ENCODE measurements at places on chromosomes 7 and 10. TPM values are rescaled to one million over a fixed set of nuclear protein-coding genes. Genes with fewer than 3 reads are reported as not detected.

DNA sequence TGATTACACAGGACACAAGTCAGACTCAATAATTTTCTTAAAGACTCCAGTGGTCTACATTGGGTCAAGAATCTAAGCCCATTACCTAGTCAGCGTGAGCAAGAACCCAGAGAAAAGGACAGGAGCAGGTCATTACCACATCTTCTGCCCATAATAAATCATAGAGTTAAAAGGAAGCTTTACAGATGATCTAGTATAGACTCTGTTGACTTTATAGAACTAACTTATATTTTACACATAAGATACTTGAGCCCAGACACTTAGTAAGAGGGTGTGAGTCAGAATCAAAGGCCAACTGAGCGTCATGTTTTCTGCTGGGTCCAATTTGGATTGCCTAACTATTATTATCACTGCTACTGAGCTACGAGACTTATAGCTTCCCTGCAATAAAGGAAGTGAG is 206.1 kb upstream of the NPSR1 start:
- H3K4me1 ChIP-seq: no peaks in the 10 kb centered on the region
- H3K27ac ChIP-seq: no peak overlapping the region
- DNase-seq: no peak
- no peak overlapping the region for H3K4me3 ChIP-seq
- no peaks in the 10 kb centered on the region for H3K27me3 ChIP-seq

TUBAL3 gene
- total RNA-seq: 0.14 TPM

- H3K27me3 ChIP-seq: peaks cover 5% of the 10 kb centered on the region
- no peak overlapping the region for H3K27ac ChIP-seq
- DNase-seq: no peak
- no peak overlapping the region for H3K4me3 ChIP-seq
Observed at GRCh38 chr10:71242622-71243009, 30.2 kb downstream of the UNC5B start.

- peaks cover 7% of the 10 kb centered on the region for H3K27me3 ChIP-seq
- H3K4me3 ChIP-seq: peak overlapping the region; percentile 49
- H3K36me3 ChIP-seq: no peaks in the 10 kb centered on the region
- DNase-seq: peak; percentile 76
Observed at GRCh38 chr10:5551531-5552375, 27.0 kb downstream of the CALML3 start.

DNA sequence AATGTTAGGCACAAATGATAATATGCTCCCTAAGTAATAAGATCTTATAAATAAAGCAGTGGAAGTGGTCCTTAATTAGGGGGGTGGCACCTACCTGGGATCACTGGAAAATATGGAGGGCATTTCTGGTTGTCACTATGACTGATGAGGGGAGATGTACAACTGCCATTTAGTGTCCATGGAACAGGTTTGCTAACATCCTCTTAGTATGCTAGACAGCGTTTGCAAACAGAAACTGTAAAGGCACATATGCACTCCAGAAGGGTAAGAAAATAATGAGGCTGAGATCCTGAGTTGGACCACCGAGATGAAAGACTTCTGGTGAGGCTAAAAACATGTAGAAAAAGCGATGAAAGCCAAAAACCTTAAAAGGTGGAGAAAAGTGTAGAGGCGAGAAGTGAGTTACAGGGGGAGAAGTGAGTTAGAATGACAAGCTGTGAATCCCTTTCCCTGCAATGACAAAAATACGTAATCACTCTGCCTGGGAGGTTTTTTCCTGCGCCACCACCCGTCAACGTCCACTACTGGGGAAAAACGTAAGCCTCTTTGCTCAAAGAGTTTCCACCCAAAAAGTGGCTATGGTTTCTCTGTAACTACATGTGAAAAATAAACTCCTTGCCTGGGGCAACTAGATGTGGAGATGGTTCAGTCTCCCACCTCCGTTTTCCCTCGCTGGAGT is 767 bp downstream of the KRIT1 start:
- peak overlapping the region; percentile 99 for H3K27ac ChIP-seq
- no peak for DNase-seq
- peaks cover 10% of the 10 kb centered on the region for H3K36me3 ChIP-seq

GRCh38 chr7:41699516-41699915 is 3.4 kb downstream of the INHBA start:
- no peak for DNase-seq
- no peaks in the 10 kb centered on the region for H3K36me3 ChIP-seq
- H3K27me3 ChIP-seq: peaks cover 56% of the 10 kb centered on the region
- peaks cover 9% of the 10 kb centered on the region for H3K4me1 ChIP-seq
- H3K27ac ChIP-seq: no peak overlapping the region

DNA sequence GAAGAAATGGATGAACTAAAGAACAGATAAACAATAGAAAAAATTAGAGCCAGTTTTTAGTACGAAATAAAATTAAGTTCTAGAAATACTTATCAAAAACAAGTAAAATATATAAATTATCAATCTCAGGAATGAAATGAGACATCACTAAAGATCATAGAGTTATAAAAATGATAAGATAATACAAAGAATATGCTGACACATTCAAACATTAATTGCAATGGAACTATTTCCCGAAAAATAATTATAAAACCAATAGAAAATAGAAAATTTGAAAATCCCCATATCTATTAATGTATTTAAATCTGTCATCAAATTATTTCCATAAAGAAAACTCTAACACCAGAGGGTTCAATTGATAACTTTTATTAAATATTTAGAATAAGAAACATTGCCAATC is 458.1 kb upstream of the MBL2 start:
- no peak overlapping the region for H3K4me3 ChIP-seq
- H3K27me3 ChIP-seq: no peaks in the 10 kb centered on the region
- no peak for DNase-seq
- no peaks in the 10 kb centered on the region for H3K4me1 ChIP-seq
- no peak overlapping the region for H3K27ac ChIP-seq
- H3K36me3 ChIP-seq: no peaks in the 10 kb centered on the region

- no peak for DNase-seq
- no peak overlapping the region for H3K4me3 ChIP-seq
- H3K36me3 ChIP-seq: no peaks in the 10 kb centered on the region
- H3K27ac ChIP-seq: no peak overlapping the region
Observed at GRCh38 chr10:132911786-132912097, 30.6 kb downstream of the CFAP46 start.

DNA sequence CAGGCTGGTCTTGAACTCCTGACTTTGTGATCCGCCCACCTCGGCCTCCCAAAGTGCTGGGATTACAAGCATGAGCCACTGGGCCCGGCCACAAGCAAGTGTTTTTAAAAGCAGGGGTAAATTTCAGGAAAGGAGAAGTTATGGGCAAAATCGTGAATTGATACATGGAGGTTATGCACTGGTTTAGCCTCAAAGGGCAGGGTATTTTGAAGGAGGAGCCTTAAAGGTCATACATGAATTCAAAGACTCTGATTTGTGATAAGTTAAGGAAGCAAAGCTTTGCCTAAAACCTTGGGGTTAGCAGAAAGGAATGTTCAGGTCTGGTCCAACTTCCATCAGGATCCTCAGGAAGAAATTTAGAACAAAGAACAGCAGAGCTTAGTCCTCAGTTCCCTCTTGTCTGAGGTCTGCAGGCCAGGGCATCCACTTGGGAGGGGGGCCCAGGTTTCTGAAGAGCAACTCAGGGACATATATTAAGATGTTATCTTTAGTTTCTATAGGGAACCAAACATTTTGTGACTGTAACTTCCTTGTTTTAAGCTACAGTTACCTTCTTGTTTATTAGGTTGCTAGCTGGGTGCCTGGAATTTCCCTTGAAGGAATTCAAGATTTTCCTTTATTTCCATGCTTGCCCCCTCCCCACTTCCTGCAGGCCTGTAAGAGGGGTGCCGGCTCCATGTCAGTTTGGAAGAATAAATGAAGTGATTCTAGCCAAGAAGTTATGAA is 2.8 kb upstream of the REPIN1 start:
- DNase-seq: no peak
- peaks cover 6% of the 10 kb centered on the region for H3K36me3 ChIP-seq
- no peak overlapping the region for H3K4me3 ChIP-seq
- peak overlapping the region; percentile 8 for H3K27ac ChIP-seq
- no peaks in the 10 kb centered on the region for H3K27me3 ChIP-seq
- peaks cover 37% of the 10 kb centered on the region for H3K4me1 ChIP-seq

- no peak overlapping the region for H3K27ac ChIP-seq
- H3K36me3 ChIP-seq: peaks cover 75% of the 10 kb centered on the region
- DNase-seq: no peak
- H3K4me1 ChIP-seq: peaks cover 3% of the 10 kb centered on the region
Observed at GRCh38 chr10:77987671-77988255, 41.6 kb downstream of the POLR3A start.

- H3K36me3 ChIP-seq: no peaks in the 10 kb centered on the region
- H3K4me1 ChIP-seq: peaks cover 6% of the 10 kb centered on the region
- DNase-seq: no peak
- peaks cover 63% of the 10 kb centered on the region for H3K27me3 ChIP-seq
Observed at GRCh38 chr7:44368455-44368854, 43.1 kb upstream of the CAMK2B start.

AKR1B1 gene
- total RNA-seq: 107 TPM

DNA sequence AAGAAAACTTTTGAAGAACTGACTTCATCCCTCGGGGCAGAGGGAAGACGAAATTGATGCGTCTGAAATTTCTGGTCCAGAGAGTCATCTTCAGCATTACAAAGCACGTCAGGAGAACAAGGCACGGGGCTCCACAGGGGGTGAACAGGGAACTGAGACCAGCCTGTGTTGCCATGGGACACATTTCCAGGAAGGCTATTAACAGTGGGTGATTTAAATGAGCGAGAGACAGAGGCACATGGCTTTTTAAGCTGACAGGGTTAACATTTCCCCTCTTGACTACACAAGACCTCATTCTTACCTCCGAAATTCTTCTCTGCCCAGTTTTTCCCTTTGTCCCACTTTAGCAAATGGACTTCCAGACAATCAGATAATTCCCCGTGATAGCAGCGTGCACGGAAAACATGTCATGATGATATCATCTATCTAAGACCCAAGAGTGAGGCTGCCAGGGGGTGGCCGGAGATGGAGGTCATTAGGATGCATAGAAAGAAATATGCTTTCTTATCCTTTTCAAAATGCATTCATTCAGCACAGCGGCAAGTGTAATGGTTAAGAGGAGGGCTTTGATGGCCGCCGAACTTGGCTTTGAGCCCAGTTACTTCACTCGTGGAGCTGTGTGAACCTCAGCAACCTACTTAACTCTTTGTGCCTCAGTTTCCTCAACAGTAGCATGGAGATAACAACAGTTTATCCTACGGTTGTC is 248.0 kb downstream of the PRPF18 start:
- peaks cover 7% of the 10 kb centered on the region for H3K4me1 ChIP-seq
- no peak overlapping the region for H3K4me3 ChIP-seq
- no peak overlapping the region for H3K27ac ChIP-seq
- H3K36me3 ChIP-seq: peaks cover 2% of the 10 kb centered on the region
- no peak for DNase-seq
- peaks cover 4% of the 10 kb centered on the region for H3K27me3 ChIP-seq

GRCh38 chr7:21526007-21526406 is 16.8 kb upstream of the DNAH11 start:
- H3K4me3 ChIP-seq: no peak overlapping the region
- no peak overlapping the region for H3K27ac ChIP-seq
- no peaks in the 10 kb centered on the region for H3K36me3 ChIP-seq
- peak; percentile 68 for DNase-seq
- no peaks in the 10 kb centered on the region for H3K4me1 ChIP-seq

EIF5AL1 gene
- 0.45 TPM for total RNA-seq

DNA sequence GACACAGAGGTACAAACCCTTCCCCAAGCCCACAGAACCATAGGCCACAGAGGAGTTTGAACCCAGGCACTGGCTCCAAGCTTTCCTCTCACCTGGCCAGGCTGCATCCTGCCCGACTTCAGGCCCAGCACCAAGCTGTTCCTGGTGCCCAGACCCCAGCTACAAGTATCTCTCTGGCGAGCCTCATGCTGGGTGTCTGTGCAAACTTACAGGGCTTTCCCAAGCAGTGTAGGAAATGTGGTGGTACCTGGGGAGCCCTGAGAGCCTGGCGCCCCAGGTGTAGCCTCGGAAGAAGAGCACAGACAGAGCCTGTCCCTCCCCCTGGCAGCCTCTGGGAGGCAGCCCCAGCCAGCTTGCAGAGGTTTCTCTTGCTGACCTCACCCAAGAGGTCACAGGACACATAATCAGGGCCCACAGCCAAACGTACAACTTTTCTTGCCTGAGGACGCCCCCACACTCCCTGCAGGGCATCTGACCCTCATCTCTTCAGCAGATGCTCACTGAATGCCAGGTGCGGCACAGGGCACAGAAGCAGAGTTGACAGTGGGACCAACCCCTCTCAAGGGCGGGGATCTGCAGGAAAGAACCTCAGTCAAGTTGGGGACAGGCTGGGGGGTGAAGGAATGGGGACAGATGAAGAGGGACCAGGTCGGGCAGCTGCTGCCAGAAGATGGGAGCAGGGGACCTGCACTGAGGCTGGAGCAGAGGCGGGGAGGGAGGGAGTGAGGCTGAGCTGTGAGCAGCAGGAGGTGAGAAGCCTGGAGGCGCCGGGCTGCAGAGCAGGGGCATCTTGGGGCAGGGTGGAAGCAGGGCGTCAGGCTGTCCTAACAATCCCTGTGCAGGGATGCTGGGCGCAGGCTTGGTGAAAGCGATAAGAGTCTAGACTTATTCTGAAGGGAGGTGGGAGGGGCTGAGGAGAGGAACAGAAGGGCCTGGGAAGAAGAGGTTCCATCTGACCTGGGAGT is 16.3 kb upstream of the MYL7 start:
- no peak overlapping the region for H3K4me3 ChIP-seq
- DNase-seq: no peak
- H3K27ac ChIP-seq: no peak overlapping the region
- no peaks in the 10 kb centered on the region for H3K4me1 ChIP-seq

RINT1 gene
- total RNA-seq: 28.5 TPM

MINPP1 gene
- total RNA-seq: 9.4 TPM

Measured in activated CD4-positive, alpha-beta T cell treated with anti-CD3 and anti-CD28 coated beads, Interleukin-2, amount 10 ng/mL, durations not matched to agents 24 days and 14 days (primary cell).